ENCODE measurements at places on chromosomes 3 and 15.

DNA sequence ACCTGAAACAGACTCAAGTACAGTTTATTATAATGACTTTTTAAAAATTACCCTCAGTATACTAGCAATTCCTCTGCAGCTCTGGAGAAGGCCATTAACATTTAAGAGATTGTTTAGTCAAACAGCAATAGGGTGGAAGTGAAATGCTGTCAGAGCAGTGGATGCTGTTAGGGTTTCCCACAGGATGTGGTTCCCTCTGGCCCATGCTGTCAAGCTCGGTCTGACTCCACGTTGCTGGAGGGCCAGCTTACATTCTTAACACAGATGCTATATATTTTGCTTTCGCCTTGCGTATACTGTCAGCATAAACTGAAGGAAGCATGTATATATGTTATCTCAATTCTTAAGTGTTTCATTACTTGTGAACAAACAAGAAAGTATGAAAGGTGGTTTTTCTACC is 231.1 kb upstream of the COL8A1 start:
- DNase-seq = no peak

DNA sequence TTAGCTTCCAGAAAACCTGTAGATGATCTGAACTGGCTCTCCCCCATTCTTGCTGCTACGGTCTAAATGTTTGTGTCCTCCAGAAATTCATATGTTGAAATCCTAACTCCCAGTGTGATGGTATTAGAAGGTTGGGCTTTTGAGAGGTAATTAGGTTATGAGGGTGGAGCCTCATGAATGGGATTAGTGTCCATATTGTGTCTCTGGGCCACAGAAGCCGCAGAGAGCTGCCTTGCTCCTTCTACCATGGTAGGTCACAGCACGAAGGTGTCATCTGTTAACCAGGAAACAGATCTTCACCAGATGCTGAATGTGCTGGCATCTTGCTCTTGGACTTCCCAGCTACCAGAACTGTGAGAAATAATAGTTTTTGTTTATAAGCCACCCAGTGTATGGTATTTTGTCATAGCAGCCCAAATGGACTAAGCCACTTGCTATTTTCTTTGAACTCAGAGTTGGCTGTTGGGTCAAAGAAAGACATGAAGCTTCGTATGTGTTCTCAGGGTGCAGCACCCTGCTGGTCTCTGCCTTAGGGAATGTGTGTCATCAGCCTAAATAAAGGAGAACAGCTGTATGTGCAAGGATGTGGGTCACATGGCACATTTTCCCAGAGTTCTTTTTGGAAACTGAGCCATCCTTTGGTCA is 317.5 kb upstream of the SLCO3A1 start:
- DNase-seq = no peak

GRCh38 chr15:60945196-60945595 is 283.9 kb downstream of the RORA start:
- peak; percentile 75 for DNase-seq

- no peak for DNase-seq
Measured at GRCh38 chr3:48306860-48307530, 26.5 kb downstream of the SPINK8 start.

DNA sequence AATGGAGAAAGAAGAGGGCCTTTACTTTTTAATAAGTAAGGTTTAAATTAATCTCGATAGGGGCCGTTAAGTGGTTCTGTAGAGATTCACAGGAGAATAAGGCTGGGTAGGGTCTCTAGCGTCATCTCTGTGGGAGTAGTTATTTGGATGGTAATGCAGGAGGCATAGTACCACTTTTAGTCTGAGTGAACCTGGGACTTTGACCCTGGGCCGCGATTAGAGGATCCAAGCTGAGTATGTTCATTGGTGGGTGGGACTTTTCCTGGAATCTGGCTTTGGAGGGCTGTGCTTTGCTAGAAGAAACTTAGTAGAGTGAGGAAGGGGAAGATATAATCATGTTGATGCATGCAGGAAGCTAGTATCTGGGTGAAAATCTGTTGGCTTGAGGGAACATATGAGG is 4.0 kb downstream of the LPP start:
- DNase-seq = no peak

GRCh38 chr3:151301787-151302186 is 14.8 kb downstream of the GPR87 start:
- no peak for DNase-seq

DNA sequence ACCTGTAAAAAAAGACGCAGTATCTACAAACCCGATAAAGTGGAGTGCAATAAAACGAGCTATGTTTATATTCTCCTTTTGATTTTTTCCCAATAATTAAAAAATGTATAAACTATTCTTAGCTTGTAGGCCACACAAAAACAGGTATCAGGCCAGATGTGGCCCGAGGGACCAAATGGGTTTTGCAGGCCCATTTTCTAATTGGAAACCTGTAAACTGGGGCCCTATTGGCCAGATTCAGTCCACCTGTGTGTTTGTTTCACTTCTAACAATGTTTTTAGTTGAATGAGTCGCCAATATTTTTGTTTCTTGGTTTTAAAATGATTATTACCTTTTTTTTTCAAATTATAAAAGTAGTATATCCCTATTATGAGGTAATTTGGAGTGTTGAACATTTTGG is 29.7 kb downstream of the ZBTB38 start:
- DNase-seq = no peak

DNA sequence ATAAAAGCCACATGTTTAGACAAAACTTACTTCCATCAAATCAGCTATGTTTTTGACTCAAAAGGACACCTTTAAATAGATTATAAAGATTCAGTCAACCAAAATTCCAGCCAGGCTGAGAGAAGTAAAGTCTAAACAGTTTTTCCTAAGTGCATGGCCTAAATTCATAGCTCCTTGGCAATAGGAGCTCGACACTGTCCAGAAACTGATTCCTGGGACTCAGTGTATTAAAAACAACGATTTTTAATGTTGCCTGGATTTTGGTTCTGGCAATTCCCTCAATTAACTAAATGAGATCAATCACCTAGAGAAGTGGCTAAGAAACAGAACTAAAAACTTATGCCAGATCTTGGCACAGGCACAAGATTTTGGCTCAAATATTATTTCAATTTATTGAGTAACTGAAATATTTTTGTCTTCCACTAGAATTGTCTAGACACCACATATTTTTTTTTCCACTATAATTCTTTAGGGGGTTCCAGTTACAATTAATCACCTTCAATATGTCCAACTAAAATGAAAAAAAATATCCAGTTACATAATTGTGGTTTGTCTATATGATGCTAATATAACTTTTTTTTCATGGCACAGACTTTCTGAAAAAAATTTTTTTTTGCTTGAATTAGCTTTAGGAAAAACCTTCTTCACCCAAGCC is 135.9 kb downstream of the TFDP2 start:
- no peak for DNase-seq

GRCh38 chr3:14703128-14703750 is 28.3 kb downstream of the C3orf20 start:
- DNase-seq = no peak

GRCh38 chr3:161631536-161631935 is 134.9 kb downstream of the OTOL1 start:
- DNase-seq = no peak

GRCh38 chr3:176916777-176917176 is 280.5 kb downstream of the TBL1XR1 start:
- DNase-seq = peak; percentile 89

DNA sequence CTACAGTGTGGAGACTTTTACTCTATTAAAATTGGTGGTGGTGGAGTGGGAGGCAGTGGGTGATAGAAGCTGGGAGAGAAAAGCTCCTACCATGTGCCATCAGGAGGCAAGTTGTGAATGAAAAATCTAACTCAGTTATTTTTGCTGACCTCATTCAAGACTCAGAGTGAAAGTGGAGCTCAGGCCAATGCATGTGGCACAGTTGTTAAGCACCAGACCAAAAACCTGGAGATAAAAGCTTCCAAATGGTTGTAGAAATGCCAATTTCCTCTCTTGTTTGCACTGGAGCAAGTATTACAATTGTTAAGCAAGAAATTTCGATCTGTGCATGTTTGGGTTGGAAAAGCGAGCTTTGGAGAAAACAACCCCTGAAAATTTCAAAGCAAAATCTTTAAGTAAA is 81.5 kb upstream of the PRICKLE2 start:
- DNase-seq = no peak

- no peak for DNase-seq
Measured at GRCh38 chr15:20356911-20357480, 184.6 kb downstream of the GOLGA6L6 start.

- no peak for DNase-seq
Measured at GRCh38 chr3:187640569-187641059, 29.6 kb downstream of the SST start.

GRCh38 chr15:99279827-99280226 is 28.5 kb downstream of the LRRC28 start:
- DNase-seq = no peak

DNA sequence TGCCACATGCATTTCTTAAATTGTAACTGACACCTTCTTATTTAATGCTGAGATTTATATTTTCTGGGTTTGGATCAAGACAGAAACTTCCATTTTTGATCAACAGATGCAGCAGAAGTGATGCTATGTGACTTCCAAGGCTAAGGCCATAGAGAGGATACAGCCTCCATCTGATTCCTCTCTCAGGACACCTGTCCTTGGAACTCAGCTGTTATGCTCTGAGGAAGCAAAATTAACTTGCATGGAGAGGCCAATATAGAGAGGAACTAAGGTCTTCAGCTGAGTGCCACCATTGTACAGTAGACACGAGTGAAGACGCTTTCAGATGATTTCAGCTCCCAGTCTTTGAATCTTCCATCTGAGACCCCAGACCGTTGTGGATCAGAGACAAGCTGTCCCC is 296.9 kb upstream of the TBL1XR1 start:
- no peak for DNase-seq

GRCh38 chr15:59687836-59688235 is 1.3 kb downstream of the BNIP2 start:
- no peak for DNase-seq

DNA sequence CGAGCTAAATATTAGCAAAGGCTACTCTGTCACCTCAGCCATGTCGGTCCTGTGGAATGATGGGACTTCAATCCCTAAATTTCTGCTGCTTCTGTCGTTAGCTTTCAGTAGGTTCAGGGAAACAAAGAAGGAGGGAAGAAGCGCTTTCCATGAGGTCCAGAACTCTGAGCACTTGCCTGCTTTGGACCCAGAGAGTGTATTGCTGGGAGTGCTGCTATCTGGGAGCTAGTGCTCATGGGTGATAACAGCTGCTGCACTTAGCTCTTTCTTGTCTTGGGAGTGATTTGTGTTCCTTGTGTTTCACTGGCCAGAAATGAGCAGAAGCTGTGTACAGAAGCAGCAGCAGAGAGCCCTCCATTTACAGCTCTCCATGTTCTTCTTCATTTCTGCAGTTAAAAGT is 369.8 kb downstream of the DIPK2A start:
- no peak for DNase-seq

Data from NCI-H1105 (cell line).